Activated CD8-positive, alpha-beta memory T cell treated with anti-CD3 and anti-CD28 coated beads for 24 hours (primary cell): ENCODE measurements at places on chromosomes 16 and 17.

GRCh38 chr16:29961127-29961478 is 776 bp upstream of the TMEM219 start:
- no peak for DNase-seq

DNA sequence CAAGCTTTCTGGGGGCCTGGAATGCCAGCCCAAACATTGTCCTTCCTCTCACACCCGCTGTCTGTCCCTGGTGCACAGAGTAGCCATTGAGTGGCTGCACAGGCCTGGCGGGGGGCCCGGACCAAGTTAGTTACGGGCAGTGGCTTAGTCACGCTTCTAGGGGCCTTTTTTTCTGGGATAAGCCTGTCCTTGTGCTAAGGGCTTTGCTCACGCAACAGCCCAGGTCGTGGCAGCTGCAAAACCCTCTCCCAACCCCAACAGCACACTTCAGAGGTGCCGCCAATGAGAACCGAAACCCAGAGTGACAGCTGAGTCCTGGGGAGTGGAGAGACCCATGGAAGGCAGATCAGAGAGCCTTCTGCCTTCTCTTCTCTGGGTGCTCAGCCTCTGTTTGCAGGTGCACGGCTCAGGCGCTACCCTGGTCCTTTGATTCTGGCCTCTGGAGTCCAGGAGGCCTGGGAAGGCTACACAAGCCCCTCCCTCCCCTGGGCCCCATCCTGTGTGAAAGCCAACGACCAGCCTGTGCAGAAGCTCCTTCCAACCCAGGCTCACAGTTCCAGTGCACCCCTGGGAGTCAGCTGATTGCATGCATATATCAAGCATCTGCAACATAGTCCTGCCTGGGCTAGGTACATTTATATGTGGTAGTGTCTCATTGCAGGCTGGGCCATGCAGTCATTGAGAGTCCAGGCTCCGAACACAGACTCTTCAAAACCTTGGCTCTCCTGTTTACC is 9.1 kb downstream of the WSCD1 start:
- no peak for DNase-seq

DNA sequence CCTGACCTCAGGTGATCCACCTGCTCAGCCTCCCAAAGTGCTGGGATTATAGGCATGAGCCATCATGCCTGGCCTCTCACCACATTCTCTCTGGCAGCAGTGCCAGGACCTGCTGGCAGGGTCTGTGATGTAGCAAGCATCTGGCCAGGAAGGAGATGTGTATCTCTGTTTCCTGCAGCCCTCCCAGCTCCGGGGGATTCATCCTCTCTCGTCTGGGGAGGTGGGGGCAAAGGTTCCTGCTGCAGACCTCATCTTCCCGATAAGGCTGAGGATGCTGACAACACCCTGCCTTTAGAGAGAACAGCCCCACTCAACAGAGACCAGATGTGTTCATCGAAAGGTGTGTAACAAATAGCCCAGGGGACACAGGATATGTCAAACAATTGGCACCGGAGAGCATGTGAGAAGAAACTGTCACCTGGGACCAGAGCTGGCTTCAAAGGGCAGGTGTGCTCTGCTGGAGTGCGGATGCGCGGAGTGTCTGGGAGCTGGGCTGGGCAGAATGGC is 54.8 kb upstream of the SEC14L1 start:
- DNase-seq, result no peak

DNA sequence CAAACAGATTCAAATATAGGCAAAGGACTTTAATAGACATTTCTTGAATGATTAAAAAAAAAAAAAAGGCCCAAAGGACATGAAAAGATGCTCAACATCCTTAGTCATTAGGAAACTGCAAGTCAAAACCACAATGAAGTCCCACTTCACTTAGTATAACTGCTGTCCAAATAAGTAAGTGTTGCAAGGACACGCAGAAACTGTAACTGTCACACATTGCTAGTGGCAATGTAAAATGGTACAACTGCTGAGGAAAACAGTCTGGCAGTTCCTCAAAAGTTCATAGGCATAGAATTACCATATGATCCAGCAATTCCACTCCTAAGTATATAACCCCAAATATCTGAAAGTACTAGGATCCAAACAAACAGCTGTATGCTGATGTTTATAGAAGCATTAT is 112.7 kb downstream of the BRIP1 start:
- DNase-seq, result no peak

- no peak for DNase-seq
Observed at GRCh38 chr16:28029387-28030002, 34.0 kb downstream of the GSG1L start.

DNA sequence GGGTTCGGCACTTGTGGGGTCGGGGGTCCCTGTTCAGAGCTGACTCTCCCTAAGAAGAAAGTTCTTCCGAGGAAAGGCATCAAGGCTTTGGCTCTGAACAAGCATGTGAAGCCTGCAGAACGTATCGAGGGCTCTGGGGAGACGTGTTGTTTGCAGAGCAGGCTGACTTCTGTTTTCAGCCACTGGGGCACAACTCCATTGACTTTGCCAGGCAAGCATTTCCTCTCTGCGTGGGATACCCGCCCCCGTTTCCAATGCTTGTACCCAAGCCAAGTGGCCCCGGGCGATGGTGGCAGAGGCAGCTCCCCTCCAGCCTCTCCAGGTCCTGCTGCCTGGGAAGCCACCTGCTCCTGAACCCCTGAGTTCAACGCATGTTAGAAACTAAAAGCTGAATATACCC is 255.7 kb downstream of the RBFOX3 start:
- DNase-seq, result no peak

- no peak for DNase-seq
Observed at GRCh38 chr16:1532771-1533170, 695 bp upstream of the TMEM204 start.

DNA sequence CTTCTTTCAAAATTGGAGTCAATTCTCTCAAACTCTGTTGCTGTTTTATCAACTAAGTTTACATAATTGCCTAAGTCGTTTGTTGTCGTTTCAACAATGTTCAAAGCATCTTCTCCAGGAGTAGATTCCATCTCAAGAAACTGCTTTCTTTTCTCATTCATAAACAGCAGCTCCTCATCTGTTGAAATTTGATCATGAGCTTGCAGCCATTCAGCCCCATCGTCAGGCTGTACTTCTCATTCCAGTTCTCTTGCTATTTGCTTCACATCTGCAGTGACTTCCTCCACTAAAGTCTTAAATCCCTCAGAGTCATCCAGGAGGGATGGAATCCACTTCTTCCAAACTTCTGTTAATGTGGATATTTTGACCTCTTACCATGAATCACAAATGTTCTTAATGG is 230.6 kb downstream of the IRF8 start:
- no peak for DNase-seq

GRCh38 chr17:19978805-19979211 is 1.2 kb upstream of the AKAP10 start:
- peak; percentile 54 for DNase-seq

- DNase-seq, result no peak
Observed at GRCh38 chr16:55917373-55918160, 42.4 kb upstream of the CES5A start.

- no peak for DNase-seq
Observed at GRCh38 chr16:23579371-23579770, 16.7 kb downstream of the NDUFAB1 start.

DNA sequence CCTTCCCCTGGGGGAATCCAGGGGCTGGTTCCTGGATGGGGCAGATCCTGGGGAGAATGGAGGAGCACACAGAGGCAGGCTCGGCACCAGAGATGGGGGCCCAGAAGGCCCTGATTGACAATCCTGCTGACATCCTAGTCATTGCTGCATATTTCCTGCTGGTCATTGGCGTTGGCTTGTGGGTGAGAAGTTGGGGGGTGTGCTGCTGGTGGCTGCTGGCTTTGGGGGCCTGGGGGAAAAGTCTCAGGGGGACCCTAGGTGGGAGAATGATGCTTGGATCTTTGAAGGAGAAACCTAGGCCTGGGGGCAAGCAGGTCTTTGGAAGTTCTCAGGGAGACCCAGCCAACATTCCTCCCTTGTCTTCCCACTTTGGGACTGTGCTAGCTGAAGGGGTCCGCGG is at the start of gene SLC5A2:
Gene SLC5A2, plus strand, starts transcription at position 43 of the 400 bp plus-strand sequence. Its CDS starts 14 bp downstream, at position 57.
- no peak for DNase-seq

DNA sequence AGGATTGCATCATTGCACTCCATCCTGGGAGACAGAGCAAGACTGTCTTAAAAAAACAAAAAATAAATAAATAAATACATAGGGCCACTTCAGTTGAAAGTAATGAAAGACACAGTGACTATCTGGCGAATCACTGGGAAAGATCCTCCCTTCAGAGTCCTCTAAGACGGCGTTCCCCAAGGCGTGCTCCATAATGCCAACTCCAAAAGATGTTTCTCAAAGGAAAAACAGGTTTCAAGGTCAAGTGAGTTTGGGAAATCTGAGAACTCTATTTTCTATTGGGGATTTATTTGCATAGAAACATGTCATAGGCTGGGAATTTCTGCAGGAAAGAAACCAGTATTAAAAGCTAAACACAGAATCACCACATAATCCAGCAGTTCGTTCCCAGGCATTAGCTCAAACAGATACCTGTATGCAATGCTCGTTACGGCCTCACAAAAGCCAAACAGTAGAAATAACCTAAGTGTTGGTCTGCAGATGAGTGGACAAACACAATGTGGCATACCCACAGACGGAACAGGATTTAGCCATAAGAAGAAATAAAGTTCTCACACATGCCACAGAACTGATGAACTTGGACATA is 7.9 kb downstream of the KLHDC4 start:
- DNase-seq, result no peak

- no peak for DNase-seq
Observed at GRCh38 chr16:85252461-85252860, 140.2 kb upstream of the CIBAR2 start.

- DNase-seq, result no peak
Observed at GRCh38 chr17:30495586-30495985, 18.4 kb downstream of the GOSR1 start.
